ENCODE measurements at places on chromosomes 5 and 9. TPM values are rescaled to one million over a fixed set of nuclear protein-coding genes. Genes with fewer than 3 reads are reported as not detected.

GRCh38 chr9:23887781-23888180 lies 61.7 kb upstream of the ELAVL2 start:
- DNase-seq: no peak

DNA sequence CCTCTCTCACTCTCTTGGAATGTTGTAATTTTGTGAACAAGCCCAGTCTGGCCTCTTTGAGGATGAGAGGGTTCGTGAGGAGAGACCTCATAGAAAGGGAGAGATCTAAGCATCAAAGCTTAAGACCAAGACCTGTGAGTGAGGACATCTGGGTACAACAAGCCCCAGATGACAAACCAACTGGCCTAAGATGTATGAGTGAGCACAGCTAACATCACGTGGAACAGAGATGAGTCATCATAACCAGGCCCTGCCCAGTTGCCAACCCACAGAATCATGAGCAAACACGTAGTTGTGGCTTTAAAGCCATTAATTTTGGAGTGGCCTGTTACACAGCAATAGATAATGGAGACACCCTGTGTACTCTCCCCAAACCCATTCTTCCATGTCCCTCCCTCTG lies 439.1 kb upstream of the KIF2A start:
- no peak for DNase-seq

GRCh38 chr5:63127054-63127453 lies 548.4 kb downstream of the LRRC70 start:
- no peak for DNase-seq

Gene C5orf58
- not detected for total RNA-seq

Gene ACOT12
- total RNA-seq: 0.41 TPM

Gene CEMIP2
- total RNA-seq: 85.8 TPM

Data from CD4-positive, alpha-beta memory T cell (primary cell).